Pancreas (tissue), 10 donors: ENCODE measurements at places on chromosomes 1 and 21.
A peak's percentile ranks its signal among the peaks of the same experiment; 100 is the strongest.

GRCh38 chr1:223864084-223864483, 18.3 kb upstream of the TP53BP2 start:
- no peak for DNase-seq

GRCh38 chr1:157359314-157360022, 192.8 kb downstream of the FCRL5 start:
- DNase-seq: no peak

DNA sequence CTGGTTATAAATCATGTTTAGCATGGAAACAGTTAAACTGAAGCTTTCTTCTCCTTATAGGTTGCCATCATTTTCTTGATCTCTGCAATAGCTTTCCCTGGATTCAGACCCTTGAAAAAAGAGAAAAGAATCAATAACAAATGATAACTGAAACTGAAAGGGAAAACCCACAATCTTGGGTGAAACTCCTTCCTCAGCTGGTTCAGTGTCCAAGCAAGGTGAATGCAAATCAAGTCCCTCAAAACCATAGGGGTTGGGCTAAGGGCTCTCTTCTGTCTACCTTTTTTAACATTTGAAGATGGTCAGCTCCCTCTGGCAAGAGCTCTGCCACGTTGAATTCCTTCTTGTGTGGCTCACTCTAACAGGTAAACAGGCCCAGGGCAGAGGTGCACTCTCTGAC, 7.1 kb upstream of the ATP13A2 start:
- DNase-seq: peak; percentile 2

GRCh38 chr1:192158181-192158580, at the start of gene RGS18:
Gene RGS18, plus strand, starts transcription at chr1:192158462. Its CDS starts 176 bp downstream, at chr1:192158638.
- DNase-seq: no peak

- no peak for DNase-seq
These were observed 249.0 kb downstream of the SETD4 start for GRCh38 chr21:35811191-35811806.

DNA sequence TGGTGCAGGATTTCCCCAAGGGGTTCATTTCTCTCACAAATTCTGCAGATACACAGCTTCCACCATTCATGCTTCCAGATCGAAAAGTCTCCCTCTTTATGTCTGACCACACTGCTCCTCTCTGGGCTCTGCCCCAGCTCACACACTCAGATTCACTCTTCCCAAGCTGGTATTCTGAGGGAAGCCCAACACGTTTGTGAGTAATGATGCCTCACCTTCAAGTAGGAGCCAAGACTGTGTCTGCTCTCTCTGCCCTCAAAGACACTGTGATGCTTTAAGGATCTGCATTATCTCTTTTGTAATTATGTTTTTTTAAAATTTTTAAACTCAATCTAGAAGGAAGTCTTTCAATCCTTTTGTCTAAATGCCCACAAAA, 19.8 kb downstream of the PRAMEF11 start:
- no peak for DNase-seq

DNA sequence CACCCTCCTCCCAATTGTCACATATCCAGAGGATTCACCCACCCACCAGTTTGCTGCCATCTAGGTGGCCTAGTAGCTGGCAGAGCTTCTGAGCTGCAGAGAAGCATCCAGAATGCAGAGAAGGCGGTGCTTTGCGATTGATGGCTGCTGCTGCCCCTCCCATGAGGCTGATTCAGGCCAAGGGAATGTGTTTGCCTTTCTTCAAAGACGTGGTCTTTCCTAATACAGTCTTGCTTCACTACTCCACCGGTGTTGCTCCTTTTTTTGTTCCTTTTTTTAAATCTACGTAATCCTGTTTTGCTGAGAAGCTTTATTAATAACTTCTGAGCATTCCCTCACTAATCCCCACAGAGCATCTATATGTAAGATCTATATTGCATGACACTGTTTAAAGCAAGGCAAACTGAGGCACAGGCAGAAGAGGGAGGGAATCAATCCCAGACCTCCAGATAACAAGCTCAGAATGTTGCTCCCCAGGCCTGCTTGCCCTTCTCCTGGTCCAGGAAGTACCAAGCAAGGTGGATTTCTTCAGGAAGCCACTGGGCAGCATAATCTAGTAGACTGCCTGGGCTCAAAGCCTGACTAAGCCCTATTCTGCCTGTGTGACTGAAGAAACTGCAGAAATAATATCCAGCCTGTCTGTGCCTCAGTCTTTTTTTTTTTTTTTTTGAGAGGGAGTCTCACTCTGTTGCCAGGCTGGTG, 275.5 kb upstream of the FMN2 start:
- DNase-seq: peak; percentile 25

DNA sequence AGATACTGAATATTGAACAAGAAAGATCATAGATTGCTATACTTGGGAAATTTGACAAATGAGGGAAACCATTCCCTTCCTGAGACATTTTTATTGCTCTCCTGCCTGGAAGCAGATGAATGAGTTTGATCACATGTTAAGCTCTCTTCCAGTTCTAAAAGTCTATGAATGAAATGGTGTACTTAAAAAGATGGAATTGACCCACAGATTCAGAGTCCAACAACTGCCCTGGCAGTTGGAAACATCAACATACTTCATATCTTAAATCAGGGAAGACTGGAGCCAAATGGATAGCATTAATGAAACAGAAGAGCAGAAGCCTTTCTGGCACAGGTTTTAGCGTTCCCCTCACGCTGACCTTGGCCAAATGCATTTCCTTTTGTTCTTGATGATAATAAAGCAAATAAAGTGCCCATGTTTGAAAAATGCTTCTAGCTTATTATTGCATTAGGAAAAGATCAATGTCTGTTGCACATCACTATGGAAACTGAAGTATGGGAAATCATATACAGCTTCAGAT, 142.6 kb downstream of the ESRRG start:
- DNase-seq: no peak

DNA sequence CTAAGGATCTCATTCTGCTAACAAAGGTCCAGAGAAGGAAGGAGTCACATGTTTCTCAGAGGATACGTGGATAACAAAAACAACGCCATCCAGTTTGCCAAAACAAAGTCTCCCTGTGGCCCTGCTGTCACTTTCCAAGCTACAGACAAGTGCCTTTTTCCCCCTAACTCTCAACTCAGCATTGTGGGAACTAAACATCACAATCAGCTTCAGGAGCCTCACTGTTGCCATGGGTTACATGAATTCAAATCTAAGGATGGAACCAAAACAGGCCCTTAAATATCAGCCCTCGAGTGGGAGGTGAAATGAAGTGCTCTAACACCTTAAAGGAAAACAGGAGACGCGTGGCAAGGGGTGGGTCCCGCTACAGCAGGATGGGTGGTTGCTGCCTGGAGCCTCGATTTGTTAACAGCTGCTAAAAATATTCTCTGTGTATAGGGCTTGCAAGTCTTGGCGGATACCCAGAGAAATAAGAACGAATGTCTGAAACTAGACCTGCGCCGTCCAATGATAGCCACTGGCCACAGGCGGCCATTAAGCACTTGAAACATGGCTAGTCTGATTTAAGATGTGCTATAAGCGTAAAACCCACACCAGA, 66.4 kb upstream of the SOD1 start:
- DNase-seq: no peak

DNA sequence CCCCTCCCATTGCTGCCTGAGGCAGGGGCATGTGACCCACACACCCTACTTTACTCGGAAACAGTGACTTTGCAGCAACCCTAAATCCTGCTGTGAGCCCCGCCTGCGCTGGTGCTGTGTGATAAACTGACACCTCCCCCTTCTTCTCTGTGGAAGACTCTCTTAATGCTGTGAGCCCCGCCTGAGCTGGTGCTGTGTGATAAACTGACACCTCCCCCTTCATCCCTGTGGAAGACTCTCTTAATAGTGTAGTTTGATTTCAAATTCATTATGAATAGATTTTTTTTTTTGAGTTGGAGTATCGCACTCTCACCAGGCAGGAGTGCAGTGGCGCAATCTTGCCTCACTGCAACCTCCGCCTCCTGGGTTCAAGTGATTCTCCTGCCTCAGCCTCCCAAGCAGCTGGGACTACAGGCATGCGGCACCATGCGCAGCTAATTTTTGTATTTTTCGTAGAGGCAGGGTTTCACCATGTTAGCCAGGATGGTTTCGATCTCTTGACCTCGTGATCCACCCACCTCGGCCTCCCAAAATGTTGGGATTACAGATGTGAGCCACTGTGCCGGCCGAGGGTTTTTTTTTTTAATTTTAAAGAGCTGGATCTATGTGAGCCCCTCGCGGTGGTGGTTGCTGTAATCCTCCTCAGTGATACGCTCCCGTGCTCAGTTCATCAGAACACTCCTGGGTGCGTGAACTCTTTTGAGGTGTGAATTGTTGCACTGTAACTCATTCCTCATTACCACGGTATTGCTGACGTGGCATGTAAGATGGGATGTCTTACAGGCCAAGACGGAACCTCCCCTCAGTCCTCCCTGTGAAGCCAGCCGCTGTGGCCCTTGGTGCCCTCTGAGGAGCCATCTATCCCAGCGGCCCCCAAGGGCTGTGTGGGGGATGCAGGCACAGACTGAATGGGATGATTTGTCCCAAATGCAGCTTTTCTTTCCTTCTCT, 60.3 kb downstream of the GALNT2 start:
- DNase-seq: no peak

DNA sequence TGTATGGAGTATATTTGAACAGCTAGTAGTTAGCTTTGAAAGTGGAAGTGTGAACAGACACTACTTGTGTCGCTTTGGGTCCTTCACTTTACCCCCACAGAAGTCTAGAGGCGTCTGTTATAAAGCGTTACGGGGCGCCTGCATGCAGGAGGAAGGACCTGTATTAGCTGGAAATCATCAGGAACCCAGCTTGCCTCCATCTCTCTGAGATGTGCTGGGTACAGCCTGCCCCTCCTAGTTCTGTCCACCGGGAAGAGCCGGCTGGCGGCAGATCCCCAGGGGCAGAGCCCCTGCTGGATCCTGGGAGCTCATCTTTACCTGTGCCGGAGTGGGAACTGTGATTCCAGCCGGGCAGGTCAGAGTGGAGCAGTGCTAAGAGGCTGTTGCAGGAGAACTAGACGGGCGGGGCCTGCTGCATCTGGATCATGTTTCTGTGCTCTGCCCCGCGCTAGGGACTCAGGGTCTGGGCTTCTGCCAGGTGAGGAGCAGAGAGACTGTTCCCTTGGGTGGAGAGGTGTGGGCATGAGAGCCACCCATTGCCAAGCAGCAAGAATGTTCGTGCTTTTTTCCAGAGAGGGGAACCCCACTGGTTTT, 22.3 kb upstream of the SPSB1 start:
- no peak for DNase-seq

- DNase-seq: no peak
These were observed 61.3 kb downstream of the ASB17 start for GRCh38 chr1:75870951-75871350.

DNA sequence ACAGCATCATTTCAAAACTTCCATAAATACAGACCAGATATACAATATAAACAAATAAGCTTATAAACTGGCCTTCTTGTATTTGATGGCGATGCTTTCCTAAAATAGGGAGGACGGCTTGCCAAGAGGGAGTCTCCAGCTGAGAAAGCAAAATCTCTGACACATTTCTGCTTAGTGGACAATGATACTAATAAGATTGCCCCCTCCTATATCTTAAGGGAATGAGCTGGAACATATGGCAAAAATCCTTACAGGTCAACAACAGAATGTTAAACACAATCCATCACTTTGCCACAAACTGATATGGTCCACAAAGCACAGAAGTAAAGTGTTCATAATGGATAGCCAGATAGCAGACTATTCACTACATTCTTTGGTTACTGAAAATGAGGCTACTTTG, 7.1 kb upstream of the GADD45A start:
- no peak for DNase-seq

DNA sequence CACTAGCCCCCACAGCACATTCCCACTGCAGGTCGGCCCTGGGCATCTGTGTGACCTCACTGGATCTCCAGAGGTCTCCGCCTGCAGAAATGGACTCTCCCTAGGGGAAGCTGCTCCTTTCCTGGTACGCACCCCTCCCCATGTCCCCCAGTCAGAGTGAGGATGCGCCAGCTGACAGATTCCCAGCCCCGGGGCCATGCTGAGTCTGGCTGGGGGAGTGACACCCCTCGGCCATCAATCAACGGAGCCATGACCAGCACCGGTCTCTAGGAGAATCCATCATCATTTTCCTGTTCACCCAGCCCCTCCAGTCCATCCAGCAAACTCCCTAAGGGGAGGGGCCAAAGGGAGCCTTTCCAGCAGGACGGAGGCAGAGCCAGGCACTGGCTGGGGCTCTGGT, 68.7 kb upstream of the PAX7 start:
- no peak for DNase-seq

DNA sequence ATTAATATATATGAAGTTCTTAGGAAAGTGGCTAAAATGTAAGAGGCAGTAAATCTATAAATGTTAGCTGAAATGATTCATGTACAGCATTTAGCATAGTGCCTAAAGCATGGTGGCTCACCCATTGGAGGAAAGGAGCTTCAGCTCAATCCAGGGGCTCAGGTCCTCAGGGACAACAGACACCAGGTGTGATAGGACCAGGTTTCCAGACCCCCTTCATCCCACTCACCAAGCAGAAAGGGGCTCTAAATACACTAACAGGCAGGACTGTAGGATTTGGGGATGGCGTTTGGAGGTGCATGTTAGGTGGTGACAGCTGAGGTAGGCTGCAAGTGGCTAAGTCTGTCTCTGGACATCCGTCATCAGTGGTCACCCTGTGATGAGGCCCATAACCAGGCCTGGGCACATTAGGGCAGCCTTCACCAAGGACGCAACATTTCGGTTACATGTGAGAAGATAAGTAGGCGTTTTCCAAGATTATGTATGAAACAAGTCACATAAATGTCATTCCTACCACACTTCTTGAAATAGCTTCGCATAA, 233.1 kb downstream of the C1orf94 start:
- no peak for DNase-seq

GRCh38 chr1:46274225-46275029, 26.9 kb downstream of the RAD54L start:
- no peak for DNase-seq

DNA sequence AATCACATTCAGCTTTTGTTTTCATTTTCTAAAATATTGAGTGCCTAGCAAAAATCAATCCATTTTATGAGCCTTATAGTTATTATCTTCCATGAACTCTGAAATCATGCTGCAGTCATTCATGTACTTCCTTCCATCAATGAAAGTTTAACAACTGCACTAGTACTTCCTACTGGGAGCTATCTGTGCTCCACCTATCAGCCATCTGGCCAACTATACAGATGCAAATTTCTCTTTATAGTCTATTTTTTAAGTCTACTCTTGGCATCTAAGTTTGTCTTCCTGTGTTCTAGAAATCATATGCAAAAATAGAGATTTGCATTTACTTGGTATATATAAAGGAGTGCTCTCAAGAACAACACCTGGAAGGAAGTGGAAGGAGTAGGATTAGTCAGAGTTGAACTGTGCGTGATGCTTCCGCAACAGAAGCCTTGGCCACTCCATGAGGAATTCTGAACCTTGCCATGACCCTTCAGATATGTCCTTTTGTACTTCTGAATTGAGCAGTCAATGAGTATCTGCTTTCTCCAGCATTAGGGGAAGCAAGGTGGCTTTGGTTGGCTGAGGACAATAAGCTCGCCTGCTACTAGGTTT, 403.2 kb upstream of the ADAMTS5 start:
- no peak for DNase-seq

- no peak for DNase-seq
These were observed 95.2 kb downstream of the HLX start for GRCh38 chr1:220974431-220974830.

GRCh38 chr21:37566790-37567615, 200.4 kb downstream of the DYRK1A start:
- DNase-seq: no peak

GRCh38 chr1:20086800-20087199, 16.8 kb downstream of the PLA2G5 start:
- no peak for DNase-seq

GRCh38 chr1:21298981-21299391, 8.7 kb upstream of the ECE1 start:
- no peak for DNase-seq
